ENCODE measurements at places on chromosomes 2 and 18.

DNA sequence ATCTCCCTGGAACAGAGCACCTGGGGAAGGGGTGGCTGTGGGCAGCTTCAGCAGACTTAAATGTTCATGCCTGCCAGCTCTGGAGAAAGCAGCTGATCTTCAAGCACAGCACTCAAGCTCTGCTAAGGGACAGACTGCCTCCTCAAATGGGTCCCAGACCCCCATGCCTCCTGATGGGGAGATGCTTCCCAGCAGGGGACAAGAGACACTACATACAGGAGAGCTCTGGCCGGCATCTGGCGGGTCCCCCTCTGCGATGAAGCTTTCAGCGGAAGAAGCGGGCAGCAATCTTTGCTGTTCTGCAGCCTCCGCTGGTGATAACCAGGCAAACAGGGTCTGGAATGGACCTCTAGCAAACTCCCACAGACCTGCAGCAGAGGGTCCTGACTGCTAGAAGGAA lies 294.8 kb downstream of the RND3 start:
- no peak for DNase-seq

- DNase-seq = no peak
Measured at GRCh38 chr2:7097353-7097895, 180.2 kb downstream of the RNF144A start.

DNA sequence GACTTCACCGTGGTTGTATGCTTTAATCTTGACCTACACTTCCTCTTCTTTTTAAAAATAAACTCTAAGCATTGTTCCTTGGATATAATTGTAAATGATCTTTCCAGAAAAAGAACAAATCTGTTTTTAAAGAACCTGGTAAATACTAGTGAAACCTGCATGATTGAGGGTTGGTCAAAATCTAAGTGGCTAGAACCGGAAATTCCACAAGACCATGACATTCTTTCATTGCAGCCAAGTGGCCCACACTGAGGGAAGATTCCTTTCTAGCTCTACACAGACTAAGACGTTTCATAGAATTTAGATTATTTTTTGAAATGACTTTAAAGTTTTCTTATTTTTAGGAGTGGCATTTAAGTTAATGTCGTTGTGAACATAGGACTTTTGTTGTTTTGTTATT lies 356.7 kb downstream of the NYAP2 start:
- no peak for DNase-seq

- no peak for DNase-seq
Measured at GRCh38 chr2:109503191-109503590, 110.6 kb downstream of the SEPTIN10 start.

DNA sequence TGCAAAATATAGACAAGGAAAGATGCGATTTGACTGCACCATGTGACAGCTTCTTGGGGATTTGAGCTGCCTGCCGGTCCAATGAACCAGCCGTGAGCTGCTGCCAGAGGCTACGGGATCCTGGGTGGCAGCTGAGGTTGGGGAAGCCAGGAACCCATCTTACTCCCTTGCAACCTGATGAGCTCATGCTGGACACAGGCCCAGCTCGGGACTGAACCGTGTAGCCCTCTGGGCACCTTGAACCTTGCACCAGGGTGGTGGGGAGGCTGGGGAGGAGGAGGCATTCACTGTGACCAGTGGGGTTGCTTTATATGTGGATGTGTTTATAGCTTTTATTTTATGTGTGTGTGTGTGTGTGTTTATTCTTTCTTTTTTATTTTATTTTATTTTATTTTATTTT lies 9.1 kb downstream of the ALPI start:
- no peak for DNase-seq

GRCh38 chr18:12726774-12727550 lies 24.1 kb downstream of the PSMG2 start:
- no peak for DNase-seq

DNA sequence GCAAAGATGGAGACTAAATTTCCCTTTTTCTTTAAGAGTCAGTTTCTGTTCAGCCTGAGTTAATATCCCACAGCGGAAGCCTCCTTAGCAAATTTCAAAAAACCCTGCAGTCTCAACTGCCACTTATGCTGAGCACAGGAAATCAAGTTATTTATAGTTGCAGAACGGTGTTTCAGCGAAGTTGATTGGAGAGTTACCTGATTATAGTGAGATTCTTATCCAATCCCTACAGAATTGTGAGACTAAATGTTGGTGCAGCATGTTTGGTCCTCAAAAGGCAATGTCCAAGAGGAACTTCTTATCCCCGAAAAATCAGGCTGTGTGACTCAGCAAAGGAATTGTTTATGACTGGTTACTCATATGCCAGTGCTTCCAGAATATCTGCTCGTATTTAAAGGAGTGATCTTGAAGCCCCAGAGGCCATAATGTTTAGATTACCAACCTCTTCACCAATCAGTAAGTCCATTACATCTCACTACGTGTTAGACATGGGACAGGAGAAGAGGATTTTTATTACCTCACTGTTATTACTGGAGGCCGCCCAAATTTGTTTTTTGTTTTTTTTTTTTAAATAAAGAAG lies 67.9 kb downstream of the LRRFIP1 start:
- no peak for DNase-seq

GRCh38 chr18:74836296-74837139 lies 238.8 kb downstream of the ZNF407 start:
- DNase-seq = no peak

DNA sequence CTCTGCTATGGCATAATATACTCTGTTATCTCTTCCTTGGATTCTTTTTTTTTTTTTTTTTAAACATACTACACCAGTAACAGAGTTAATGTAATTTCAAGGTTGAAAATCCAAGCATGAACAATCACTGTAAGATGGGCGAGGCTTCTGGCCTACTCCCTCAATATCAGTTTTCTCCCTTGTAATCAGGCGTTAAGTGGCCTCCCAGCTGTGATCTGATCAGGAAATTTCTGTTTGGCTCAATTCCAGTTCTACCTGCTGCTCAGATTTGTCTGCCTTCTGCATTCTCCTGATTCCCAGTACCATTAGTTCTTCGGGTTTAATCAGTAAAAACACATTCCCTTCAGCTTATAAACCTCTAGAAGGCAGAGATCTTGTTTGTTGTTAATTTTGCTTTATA lies 18.6 kb downstream of the PRKD3 start:
- DNase-seq = no peak

GRCh38 chr2:110876167-110876999 lies 144.0 kb downstream of the ACOXL start:
- DNase-seq = no peak

DNA sequence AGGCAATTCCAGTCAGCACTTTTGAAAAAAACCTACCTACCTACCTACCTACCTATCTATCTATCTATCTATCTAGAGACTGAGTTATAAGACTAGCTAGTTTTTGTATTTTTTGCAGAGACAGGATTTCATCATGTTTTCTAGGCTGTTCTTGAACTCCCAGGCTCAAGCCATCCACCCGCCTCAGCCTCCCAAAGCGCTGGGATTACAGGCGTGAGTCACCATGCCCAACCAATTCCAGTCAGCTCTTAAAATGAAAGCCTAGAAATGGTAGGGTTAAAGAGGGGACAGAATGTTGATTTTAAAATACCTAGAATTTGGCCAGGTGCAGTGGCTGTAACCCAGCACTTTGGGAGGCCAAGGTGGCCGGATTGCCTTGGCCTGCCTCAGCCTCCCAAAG lies 19.1 kb downstream of the MSH2 start:
- no peak for DNase-seq

GRCh38 chr2:110904116-110904778 lies 171.9 kb downstream of the ACOXL start:
- DNase-seq = no peak

- no peak for DNase-seq
Measured at GRCh38 chr2:30363406-30363805, 83.6 kb upstream of the LCLAT1 start.

- DNase-seq = no peak
Measured at GRCh38 chr2:26617588-26618083, 23.5 kb downstream of the CIB4 start.

GRCh38 chr2:22947741-22948140 lies 437.2 kb upstream of the KLHL29 start:
- no peak for DNase-seq

GRCh38 chr2:201185863-201186262 lies 2.9 kb downstream of the CASP10 start:
- no peak for DNase-seq

GRCh38 chr2:28547906-28548600 lies 52.2 kb downstream of the PLB1 start:
- DNase-seq = no peak

DNA sequence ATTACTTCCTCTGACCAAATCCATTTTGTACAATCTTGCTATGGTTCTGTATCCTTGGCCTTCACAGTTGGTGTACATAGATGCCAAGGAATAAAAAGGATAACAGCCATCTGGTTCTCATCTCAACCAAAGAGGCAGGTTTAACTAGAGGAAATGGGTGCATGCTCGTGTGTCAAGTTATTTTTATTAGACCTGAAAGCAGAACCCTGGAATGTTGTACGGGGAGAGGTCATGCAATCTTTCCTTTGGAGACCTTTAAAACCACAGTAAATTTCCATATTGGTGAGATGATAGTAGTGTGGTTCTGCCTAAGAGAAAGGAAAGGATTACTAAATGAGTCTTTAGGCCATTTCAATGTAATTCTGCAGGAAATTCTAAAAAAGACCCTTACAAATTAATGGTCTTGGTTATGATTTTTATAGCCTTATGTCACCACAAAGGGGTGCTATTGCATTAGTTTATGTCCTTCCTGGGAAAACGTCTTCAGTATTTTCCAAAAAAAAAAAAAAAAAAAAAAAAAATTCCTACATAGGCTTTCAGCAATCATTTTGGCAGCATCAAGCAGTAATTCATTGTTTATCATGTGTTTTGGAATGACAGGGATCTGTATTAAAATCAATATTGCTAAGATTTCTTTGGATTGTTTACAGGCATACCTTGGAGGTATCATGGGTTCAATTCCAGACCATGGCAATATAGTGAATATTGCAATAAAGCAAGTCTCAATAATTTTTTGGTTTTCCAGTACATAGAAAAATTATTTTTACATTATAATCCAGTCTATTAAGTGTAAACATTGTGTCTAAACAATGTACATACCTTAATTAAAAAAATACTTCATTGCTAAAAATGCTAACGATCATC lies 270.8 kb downstream of the NYAP2 start:
- DNase-seq = no peak

- DNase-seq = no peak
Measured at GRCh38 chr2:227739351-227739750, 6.3 kb upstream of the SCYGR8 start.

DNA sequence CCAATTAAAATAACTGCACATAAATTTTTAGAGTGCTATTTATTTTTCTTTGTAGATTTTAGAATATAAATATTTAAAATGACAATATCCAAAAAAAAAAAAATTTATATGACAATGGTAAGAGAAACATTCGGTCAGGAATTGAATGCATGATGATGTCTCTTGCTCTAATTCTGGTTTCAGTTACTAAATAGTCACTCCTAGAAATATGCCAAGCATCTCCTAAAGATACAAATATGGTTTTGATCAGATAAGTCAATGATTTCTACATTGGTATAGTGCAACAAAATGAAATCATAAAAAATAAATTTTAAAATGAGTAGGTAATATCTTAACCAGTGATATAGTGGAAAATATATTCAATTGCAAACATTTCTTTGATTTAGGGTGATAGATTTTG lies 95.9 kb upstream of the ACKR3 start:
- DNase-seq = no peak

GRCh38 chr2:45085487-45085886 lies 76.2 kb upstream of the SIX2 start:
- no peak for DNase-seq

- DNase-seq = no peak
Measured at GRCh38 chr2:217611056-217611455, 391.7 kb downstream of the TNS1 start.
